ENCODE measurements at places on chromosomes 6 and 20.

GRCh38 chr6:151609146-151609902, 115.5 kb downstream of the CCDC170 start:
- no peak for DNase-seq

DNA sequence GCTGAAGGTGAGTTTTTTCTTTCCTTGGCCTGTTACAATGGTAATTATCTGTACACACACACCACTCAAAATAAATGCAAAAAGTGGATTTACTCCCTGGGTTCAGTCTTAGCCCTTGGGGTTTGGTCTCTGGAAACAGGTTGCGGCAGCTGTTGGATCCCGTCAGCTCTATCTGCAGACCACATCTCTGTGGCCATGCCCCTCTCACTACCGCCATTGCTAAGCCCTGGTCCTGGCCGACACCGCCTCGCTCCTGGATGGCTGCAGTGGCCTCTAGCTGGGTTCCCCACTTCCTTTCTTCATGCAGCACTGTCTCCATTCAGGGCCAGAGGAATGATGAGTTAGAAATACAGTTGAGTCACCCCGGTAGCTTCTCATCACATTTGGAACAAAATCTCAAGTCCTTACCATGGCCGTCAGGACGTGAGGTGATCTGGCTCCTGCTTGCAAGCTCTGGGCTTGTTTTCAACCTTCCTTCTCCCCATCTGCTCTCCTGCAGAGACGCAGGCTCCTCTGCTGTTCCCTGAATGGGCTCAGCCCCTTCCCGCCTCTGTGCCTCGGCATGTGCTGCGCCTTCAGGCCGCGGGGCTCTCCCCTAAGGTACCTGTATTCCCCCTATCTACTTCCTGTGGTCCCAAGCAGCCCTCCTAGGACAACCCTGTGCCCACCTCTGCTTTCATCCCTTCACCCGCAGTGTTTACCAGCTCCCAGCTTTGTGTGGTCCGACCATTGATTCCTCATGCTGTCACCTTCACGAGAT, 38.0 kb downstream of the EFCAB8 start:
- DNase-seq = no peak

DNA sequence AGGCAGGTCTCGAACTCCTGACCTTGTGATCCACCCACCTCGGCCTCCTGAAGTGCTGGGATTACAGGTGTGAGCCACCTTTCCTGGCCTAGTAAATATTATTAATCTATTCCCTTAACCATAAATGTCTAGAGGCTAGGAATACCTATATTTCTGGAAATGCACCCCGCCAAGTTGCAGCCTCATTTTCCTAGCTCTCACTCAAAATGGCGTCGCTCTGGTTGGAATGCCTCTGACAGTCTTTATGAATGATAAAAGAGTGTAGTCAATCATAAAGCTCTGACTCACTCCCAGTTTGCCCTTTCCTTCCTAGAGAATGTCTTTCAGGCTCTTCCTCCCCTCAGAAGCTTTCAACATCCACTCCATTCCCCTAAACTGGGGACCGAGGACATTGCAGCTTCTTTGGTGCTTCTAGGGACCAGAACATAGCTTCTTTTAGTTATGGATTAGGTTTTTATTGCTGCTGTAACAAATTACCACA, 14.1 kb upstream of the TRIM26 start:
- no peak for DNase-seq

DNA sequence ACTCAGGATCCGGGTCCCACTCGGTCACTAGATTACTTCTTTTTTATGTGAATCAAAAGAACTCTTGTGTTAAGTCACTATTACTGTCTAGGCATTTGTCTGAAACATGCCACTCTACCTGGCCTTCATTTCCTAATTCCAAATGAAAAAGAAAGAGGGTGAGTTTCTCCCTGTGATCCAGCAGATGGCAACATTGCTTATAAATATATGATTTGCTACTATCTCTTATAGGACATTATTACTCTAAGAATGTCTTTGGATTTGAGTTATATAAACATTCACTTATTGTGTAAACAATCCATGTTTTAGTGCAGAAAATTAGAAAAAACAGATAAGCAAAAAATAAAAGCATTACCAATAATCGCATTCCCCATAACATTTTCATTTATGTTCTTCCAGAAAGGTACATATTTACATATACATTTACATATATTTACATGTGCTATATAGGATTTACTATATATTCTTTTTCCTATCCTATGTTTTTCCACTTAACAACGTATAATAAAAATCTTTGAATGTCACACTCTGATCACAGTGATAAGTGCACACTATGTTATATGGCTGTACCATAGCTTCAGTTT, 66.9 kb downstream of the FAXC start:
- no peak for DNase-seq

GRCh38 chr6:148395583-148396101, 53.0 kb downstream of the SASH1 start:
- no peak for DNase-seq

- DNase-seq = no peak
These were observed 17.3 kb downstream of the PPP1R3G start for GRCh38 chr6:5102267-5102970.

- DNase-seq = no peak
These were observed 43.3 kb downstream of the DUSP22 start for GRCh38 chr6:335572-335971.

GRCh38 chr6:76381612-76382011, 309.1 kb upstream of the IMPG1 start:
- DNase-seq = no peak

GRCh38 chr6:25934735-25935313, 4.3 kb upstream of the SLC17A2 start:
- no peak for DNase-seq

Measured in stimulated activated naive CD4-positive, alpha-beta T cell treated with Interleukin-2 at 50 U/mL for 16 hours (primary cell).